Omental fat pad (tissue), 4 donors: ENCODE measurements at places on chromosomes 3 and 15.

DNA sequence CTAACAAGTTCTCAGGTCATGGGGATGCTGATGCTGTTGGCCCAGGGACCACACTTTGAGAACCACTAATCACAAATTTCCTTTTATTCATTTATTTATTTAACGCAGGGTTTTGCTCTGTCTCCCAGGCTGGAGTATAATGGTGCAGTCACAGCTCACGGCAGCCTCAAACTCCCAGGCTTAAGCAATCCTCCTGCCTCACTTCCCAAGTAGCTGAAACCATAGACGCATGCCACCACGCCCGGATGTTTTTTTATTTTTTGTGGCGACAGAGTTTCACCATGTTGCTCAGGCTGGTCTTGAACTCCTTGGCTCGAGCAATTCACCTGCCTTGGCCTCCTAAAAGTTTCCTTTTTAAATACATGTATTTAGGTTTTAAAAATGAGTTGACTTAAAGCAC, 20.7 kb upstream of the ISLR2 start:
- no peak for DNase-seq

DNA sequence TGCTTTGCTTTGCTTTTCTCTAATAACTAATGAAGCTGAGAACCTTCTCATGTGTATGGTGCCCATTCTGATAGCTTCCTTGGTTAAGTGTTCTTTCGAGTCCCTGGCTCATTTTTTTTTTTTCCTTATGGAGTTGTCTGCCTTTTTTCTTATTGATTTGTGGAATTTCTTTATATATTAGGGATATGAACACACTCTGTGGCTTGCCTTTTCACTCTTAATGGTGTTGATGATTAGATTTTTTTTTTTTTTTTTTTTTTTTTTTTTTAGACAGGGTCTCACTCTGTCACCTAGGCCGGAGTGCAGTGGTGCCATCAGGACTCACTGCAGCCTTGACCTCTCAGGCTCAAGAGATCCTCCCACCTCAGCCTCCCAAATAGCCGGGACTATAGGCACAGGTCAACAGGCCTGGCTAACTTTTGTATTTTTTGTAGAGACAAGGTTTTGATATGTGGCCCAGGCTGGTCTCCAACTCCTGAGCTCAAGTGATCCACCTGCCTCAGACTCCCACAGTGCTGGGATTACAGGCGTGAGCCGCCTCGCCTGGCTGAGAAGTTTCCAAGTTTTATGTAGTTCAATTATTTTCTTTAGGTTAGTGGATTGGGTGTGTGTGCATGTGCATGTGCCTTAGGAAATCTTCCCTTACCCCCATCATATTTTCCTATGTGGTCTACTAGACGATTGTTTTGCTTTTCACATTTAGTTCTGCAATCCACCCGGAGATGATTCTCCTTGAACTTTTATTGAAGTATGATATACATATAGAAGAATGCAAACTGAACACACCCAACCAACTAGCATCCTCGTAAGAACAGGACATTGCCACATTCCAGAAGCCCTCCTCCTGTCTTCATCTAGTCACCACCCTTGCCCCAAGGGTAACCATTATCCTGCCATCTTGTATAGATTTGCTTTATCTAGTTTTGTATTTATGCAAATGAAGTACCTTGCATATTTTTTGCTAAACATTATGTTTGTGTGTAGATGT, 1.7 kb upstream of the SNRPA1 start:
- no peak for DNase-seq

DNA sequence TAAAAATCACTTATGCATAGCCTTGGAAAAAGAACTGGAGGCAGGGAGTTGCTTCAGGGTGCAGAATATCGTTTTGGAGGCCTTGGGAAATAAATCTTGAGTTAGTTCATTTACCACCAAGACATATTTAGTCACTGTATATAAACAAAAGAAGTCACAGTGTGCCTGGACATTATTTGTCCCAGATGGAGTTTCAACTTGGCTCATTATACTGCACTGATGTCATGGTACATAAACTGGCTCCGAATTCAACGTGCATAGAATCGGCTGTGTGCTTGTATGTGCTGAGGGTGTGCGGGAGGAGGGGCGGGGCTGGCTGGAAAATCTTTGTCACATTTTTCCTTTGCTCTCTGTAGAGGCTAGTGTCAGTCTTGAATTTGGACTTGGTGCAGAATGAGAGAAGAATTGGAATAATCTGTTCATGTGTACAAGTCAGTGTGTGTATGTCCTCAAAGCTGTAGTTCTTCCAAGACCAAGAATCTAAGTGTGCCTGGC, 86.6 kb downstream of the FNDC3B start:
- no peak for DNase-seq

DNA sequence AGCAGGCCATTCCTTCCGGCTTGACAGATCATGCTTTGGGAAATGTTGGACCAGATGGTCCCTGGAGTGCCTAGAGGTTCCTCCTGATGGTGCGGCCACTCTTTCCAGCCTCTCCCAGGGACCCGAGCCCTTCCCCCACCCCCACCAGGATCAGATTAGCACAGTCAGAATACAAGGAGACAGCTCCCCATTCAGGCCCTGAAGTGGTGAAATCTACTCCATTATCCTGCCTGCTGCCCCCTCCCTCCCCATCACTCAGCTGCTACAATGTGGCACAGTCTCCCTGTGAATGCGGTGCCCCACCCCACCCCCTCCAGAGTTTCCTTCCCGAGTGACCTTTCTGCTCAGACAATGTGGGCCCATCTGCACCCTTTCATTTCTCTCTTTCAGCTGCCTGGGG, 29.4 kb downstream of the RNU5B-1 start:
- DNase-seq = no peak

DNA sequence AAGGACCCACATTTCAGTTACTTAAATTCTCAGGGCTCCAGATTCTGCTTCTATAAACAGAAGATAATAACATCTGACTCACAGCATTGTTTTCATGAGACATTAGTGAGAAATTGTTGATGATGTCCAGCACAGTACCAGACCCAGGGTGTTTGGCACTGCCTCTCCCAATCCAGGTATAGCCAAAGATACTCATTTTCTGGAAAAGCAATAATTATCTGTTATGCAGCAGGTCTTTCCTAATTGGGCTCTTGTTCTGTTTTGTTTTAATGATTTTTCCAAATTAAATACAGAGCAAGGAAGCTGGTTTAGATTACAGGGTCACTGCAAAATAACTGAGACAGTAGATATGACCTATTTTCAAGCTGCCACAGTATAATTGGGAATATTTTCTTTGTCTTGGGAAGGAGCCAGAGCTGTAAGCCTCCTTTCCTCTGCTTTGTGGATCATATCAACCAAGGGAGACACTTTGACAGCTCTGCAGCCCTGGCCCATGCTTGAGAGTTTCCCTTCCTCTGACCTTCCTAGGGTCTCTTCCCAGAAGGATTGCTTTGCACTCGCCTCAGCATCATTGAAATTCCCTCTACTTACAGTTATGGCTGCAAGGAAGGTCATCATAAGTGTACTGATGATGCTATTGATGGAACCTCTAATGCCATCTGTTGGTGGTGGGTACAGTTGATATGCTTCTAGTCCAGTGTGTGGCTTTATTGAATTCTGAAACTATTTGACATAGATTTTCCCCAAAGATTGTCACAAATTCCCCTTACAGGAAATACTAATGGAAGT, 522.4 kb upstream of the ADAMTS9 start:
- DNase-seq = no peak

DNA sequence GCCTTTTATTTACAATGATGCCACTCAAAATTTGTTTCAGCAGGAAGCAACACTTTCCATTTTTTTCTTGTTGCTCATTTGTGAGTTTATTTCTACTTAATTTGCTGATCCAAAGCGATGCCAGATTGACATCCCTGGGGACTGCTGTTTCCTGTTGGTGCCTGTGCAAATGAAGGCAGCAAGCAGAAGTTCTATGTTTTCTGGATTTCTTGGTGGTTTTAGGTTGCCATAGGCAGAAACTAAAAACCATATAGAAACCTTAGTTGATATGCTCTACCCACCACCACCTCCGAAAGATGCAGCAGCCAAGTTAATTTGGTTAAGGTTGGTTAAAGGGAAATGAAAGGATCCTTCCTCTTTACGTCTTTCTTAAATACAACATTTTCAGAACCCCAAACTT, 356.2 kb downstream of the RBMS3 start:
- DNase-seq = no peak

DNA sequence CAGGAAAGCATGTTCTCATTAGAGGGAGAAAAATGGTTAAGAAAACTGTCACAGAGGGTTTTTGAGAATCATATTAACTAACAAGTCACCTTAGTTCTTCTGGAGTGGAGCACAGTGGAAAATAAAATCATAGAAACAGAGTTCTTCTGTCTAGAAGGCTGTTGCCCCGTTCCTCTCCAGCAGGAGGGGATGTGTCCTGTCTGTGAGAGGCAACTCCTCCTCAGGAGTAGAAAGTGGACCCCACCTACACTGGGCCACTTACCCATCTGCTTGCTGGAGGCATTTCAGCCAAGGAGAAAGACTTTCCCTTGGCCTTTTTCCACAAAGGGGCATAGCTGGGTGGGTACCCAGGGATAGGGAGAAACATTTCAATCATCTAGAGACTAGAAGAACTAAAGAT, 106.6 kb downstream of the SSR3 start:
- DNase-seq = no peak

- DNase-seq = no peak
Measured at GRCh38 chr15:40038275-40038637, 725 bp downstream of the SRP14 start.

- DNase-seq = no peak
Measured at GRCh38 chr3:47825590-47825989, 22.7 kb downstream of the DHX30 start.

- DNase-seq = no peak
Measured at GRCh38 chr15:67138891-67139855, 73.8 kb downstream of the SMAD3 start.

- peak; percentile 9 for DNase-seq
Measured at GRCh38 chr15:89646416-89647141, 8.7 kb downstream of the KIF7 start.

GRCh38 chr15:78424673-78425072, 13.3 kb upstream of the IREB2 start:
- no peak for DNase-seq

DNA sequence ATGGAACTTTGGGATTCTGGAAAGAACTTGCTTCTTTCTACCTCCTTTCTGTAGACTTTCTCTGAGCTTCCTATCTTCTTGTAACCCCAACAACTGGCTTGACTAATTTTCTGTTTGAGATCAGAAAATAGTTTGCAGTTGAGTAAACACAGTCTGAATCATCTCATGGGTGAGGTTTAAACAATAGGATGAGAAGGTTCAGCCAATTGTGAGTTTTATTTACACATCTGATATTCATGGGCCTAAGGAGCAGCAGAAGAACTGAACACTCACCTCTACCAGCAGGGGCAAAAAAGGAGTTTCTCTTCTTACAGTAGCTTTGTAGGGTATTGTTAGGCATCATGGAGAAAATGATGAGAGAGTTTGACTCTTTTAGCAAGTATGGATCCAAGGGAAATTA, 54.2 kb downstream of the DTWD1 start:
- DNase-seq = no peak

DNA sequence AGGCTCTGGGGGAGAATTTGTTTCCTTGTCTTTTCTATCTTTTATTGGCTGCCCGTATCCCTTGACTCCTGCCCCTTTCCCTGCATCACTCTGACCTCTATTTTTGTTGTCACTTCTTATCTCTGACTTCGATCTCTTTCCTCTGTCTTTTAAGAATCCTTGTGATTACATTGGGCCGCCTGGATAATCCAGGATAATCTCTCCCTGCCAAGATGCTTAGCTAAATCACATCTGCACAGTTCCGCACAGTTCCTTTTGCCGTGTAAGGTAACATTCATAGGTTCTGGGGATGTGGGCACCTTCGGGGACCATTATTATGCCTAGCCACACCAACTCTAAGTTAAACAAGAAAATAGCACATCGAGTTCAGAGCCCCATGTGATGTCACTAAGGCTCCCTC, 103.0 kb upstream of the DPPA4 start:
- no peak for DNase-seq

- DNase-seq = no peak
Measured at GRCh38 chr15:22902578-22902977, 64.1 kb downstream of the NIPA2 start.

GRCh38 chr3:76509179-76509830, 530.6 kb upstream of the ROBO2 start:
- no peak for DNase-seq

- DNase-seq = no peak
Measured at GRCh38 chr3:172701751-172702150, 9.1 kb downstream of the NCEH1 start.

DNA sequence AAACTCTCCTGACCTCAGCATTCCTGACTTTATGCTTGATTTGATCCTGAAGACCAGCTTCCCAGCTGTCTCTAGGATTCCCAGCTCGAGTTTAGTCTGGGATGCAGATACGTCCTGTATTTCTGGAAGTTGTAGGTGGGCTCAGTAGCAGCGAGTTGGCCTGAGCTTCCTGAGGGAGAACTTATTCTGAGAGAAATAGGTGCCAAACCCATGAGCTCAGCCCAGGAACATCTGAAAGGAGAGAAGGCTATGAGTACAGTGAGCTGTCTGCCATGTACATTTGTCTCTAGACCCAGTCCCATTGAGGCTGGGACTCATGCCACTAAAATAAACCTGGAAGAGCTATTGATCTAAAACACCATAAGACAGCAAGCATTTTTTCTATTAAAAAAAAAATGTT, 36.6 kb upstream of the SLC9A9 start:
- no peak for DNase-seq

DNA sequence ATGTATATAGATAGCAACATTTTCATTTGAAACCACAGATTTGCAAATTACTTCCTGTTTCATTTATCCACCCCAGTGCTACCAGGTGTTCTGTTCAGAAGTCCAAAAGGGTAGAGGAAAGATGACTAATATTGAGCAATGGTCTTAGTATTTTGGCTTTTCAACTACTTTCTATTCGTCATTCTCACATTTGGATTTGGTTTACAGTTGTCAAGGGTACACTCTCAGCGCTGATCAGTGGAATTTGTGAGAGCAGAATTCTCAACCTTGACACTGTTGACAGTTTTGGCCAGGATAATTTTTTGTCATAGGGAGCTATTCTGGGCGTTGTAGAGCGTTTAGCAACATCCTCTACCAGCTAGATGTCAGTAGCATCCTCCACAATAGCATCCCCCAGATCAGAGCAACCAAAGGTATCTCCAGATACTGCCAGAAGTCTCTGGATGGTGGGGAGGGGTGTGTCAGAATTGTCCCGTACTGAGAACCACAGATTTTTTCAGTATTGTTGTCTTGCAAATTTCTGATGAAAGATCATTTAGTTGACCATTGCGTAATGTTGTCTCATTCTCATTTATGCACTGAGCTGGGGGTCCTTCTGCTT, 4.2 kb downstream of the HMCES start:
- no peak for DNase-seq
